ENCODE measurements at places on chromosomes 1 and 21. TPM values are rescaled to one million over a fixed set of nuclear protein-coding genes. Genes with fewer than 3 reads are reported as not detected.
A peak's percentile ranks its signal among the peaks of the same experiment; 100 is the strongest.

GRCh38 chr1:197519741-197520334 is 251.8 kb downstream of the CRB1 start:
- no peaks in the 10 kb centered on the region for H3K27me3 ChIP-seq
- H3K27ac ChIP-seq = no peak overlapping the region

SPTA1 gene
- not detected for total RNA-seq

BTG3 gene
- total RNA-seq = 21.1 TPM

DNA sequence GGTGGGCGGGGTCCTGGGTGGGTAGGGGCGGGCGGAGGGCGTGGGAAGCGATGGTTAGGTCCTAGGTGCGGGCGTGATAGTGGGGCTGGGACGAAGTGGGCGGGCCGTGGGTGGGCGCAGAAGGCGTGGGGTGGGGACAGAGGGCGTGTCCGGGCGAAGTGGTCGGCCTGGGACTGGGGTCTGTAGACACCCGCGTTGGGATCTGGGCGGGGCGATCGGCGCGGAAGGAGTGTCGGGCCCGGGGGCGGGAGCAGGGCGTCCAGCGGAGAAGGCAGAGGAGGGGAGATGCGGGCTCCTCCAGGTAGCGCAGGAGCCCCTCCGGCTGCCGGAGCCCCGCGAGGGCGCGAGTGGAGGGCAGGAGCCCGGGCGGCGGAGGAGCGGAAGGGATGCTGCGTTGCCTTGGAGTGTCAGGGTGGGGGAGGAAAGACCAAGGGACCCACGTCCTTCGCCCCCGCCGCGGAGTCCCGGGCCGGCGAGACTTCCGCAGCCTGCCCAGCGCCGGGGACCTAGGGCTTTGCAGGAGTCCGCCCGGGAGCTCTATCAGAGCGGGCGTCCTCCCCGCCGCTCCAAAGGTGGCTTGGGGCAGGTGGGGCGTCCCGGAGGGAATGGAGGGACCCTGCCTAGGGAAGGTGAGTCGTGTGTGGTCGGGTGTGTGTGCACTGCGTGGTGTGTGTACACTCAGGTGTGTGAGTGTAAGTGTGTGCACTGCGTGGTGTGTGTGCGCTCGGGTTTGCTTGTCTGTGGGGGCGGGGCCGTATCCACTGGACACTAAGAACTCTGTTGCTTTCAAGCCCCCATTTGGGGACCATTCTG is 27.0 kb upstream of the PRSS38 start:
- no peak overlapping the region for H3K27ac ChIP-seq
- peak overlapping the region; percentile 63 for H3K4me3 ChIP-seq
- peaks cover 6% of the 10 kb centered on the region for H3K4me1 ChIP-seq
- DNase-seq = peak; percentile 48
- no peaks in the 10 kb centered on the region for H3K27me3 ChIP-seq

DNA sequence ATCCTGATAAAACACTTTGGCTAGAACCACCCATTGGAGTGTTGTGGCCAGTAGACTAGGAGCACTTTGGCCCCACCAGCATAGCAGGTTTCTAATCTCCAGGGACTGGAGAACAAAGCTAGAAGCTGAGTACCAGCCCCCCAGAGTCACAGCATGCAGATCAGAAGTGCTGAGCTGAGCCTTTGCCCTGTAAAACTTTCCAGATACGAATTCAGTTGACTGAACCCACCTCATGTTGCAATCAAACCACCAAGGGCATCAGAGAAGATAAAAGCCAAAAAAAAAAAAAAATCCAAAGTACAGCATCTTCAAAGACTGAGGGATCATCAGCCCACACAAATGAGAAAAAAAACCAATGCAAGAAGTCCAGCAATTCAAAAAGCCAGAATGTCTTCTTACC is 8.7 kb upstream of the CD53 start:
- no peaks in the 10 kb centered on the region for H3K36me3 ChIP-seq
- no peak overlapping the region for H3K27ac ChIP-seq
- H3K27me3 ChIP-seq = peaks cover 8% of the 10 kb centered on the region
- DNase-seq = no peak

- H3K4me1 ChIP-seq = 0 out of 2 replicates have a peak, but pooled peaks cover 5% of the 10 kb centered on the region
- no peak for DNase-seq
- H3K4me3 ChIP-seq = no peak within 1 kb of the TSS
- no peaks in the 10 kb centered on the region for H3K27me3 ChIP-seq
- no peaks in the 10 kb centered on the region for H3K36me3 ChIP-seq
- H3K27ac ChIP-seq = no peak within 1 kb of the TSS
Measured at GRCh38 chr1:161238039-161238473, at the start of gene NR1I3. Gene NR1I3, minus strand, starts transcription at chr1:161238203. Its CDS starts 1,638 bp downstream, at chr1:161236565.

MCOLN2 gene
- total RNA-seq = 0.23 TPM

- no peaks in the 10 kb centered on the region for H3K4me1 ChIP-seq
- no peak overlapping the region for H3K4me3 ChIP-seq
- no peaks in the 10 kb centered on the region for H3K27me3 ChIP-seq
- H3K27ac ChIP-seq = no peak overlapping the region
- DNase-seq = no peak
Measured at GRCh38 chr1:195939844-195940243, 668.4 kb downstream of the KCNT2 start.

DNA sequence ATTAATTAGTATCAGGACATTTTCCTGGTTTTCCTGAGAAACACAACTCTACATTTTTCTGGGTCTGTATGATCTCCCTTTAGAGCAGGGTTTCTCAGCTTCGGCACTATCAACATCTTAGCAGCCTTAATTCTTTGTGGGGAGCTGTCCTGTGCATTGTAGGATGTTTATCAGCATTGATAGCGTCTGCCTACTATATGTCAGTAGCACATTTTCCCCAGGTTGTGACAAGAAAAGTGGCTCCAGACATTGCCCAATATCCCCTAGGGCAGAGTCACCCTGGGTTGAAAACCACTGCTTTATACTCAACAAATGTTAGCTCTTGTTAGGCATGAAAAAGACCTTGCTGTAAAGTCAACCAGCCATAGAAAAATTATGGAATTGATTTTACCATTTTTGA is 195.1 kb upstream of the FMN2 start:
- H3K4me3 ChIP-seq = no peak overlapping the region
- no peak for DNase-seq
- no peaks in the 10 kb centered on the region for H3K36me3 ChIP-seq
- no peak overlapping the region for H3K27ac ChIP-seq
- H3K27me3 ChIP-seq = no peaks in the 10 kb centered on the region
- H3K4me1 ChIP-seq = peaks cover 31% of the 10 kb centered on the region

KCNQ4 gene
- 0.81 TPM for total RNA-seq

DNA sequence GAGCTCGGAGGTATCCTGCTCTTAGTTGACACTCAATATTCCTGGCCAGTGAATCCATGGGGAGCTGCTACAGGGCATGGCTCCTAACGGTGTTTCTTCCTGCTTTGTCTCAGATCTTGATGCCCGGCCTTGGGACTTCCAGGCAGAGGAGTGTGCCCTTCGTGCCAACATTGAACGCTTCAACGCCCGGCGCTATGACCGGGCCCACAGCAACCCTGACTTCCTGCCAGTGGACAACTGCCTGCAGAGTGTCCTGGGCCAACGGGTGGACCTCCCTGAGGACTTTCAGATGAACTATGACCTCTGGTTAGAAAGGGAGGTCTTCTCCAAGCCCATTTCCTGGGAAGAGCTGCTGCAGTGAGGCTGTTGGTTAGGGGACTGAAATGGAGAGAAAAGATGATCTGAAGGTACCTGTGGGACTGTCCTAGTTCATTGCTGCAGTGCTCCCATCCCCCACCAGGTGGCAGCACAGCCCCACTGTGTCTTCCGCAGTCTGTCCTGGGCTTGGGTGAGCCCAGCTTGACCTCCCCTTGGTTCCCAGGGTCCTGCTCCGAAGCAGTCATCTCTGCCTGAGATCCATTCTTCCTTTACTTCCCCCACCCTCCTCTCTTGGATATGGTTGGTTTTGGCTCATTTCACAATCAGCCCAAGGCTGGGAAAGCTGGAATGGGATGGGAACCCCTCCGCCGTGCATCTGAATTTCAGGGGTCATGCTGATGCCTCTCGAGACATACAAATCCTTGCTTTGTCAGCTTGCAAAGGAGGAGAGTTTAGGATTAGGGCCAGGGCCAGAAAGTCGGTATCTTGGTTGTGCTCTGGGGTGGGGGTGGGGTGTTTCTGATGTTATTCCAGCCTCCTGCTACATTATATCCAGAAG is 16.7 kb downstream of the ALX3 start:
- H3K4me1 ChIP-seq = peaks cover 16% of the 10 kb centered on the region
- DNase-seq = peak; percentile 58
- no peak overlapping the region for H3K4me3 ChIP-seq
- H3K27me3 ChIP-seq = no peaks in the 10 kb centered on the region
- H3K27ac ChIP-seq = no peak overlapping the region
- peaks cover 58% of the 10 kb centered on the region for H3K36me3 ChIP-seq

- no peak overlapping the region for H3K27ac ChIP-seq
- no peaks in the 10 kb centered on the region for H3K27me3 ChIP-seq
- H3K4me3 ChIP-seq = no peak overlapping the region
- DNase-seq = no peak
- no peaks in the 10 kb centered on the region for H3K36me3 ChIP-seq
Measured at GRCh38 chr1:12302798-12303447, 73.1 kb downstream of the VPS13D start.

DNA sequence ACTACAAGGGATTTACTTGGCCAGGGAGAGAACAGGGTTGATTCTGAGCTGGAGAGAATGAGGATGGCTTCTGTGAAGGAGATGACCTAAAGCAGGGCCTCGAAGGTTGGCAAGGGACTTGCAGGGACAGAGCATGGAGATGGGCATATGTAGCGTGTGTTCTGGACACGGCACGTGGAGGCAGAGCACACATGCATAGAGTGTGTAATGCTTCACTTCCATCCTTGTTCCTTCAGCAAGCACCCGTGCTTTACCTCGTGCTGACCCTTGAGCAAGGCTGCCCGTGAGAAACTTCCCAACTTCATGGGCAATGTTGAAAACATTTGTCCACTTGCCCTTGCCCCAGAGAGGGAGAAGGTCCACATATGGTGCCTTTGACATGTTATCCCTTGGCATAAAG is 33.1 kb downstream of the NFIA start:
- DNase-seq = no peak
- H3K27me3 ChIP-seq = no peaks in the 10 kb centered on the region
- no peak overlapping the region for H3K4me3 ChIP-seq

GRCh38 chr1:160811147-160811546 is 15.2 kb downstream of the LY9 start:
- H3K4me1 ChIP-seq = peaks cover 24% of the 10 kb centered on the region
- H3K4me3 ChIP-seq = no peak overlapping the region
- no peaks in the 10 kb centered on the region for H3K36me3 ChIP-seq
- H3K27ac ChIP-seq = no peak overlapping the region
- no peak for DNase-seq

- H3K36me3 ChIP-seq = no peaks in the 10 kb centered on the region
- H3K4me3 ChIP-seq = no peak overlapping the region
- no peaks in the 10 kb centered on the region for H3K27me3 ChIP-seq
- DNase-seq = no peak
- no peaks in the 10 kb centered on the region for H3K4me1 ChIP-seq
Measured at GRCh38 chr1:184408580-184408979, 21.8 kb downstream of the C1orf21 start.

ATP1A4 gene
- not detected for total RNA-seq

KDM5B gene
- total RNA-seq = 99.8 TPM

DNA sequence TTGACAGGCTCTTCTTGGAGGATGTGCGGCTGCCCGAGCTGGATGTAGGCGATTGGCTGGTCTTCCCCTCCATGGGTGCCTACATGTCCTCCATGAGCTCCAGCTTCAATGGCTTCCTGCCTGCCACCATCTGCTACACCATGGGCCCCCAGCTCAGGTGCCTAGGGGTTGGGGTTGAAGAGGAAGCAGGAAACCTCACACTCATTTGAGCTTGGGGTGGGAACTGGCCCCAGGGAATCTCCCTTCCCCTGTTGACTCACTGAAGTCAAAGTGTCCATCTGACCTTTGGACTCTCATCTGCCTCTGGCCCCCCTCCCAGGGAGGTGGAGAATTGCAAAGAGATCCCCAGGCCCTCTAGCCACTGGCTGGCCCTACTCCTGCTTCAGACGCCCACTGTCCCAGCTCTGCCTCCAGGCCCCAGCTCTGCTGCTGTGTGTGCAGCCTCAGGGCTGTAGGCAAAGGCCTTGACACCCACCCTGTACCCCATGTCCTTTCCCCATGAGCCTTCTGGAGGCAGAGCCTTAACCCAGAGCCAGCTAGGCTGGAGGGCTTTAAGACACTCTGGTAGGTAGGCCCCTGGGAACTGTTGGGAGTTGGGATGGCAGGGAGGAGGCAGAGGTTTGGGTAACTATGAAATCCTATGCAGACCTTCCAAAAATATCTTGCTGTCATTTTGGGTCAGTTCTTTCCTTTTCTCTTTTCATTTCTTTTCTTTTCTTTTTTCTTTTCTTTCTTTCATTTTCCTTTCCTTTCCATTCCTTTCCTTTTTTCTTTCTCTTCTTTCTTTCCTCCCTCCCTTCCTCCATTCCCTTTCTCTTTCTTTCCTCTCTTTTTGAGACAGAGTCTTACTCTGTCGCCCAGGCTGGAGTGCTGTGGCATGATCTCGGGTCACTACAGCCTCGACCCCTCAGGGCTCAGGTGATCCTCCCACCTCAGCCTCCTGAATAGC is 66.9 kb upstream of the TINAGL1 start:
- peak; percentile 51 for DNase-seq
- H3K4me3 ChIP-seq = no peak overlapping the region
- peaks cover 34% of the 10 kb centered on the region for H3K4me1 ChIP-seq
- no peaks in the 10 kb centered on the region for H3K27me3 ChIP-seq
- H3K36me3 ChIP-seq = no peaks in the 10 kb centered on the region

- DNase-seq = peak; percentile 80
- H3K27ac ChIP-seq = peak overlapping the region; percentile 54
- peaks cover 58% of the 10 kb centered on the region for H3K4me1 ChIP-seq
- no peaks in the 10 kb centered on the region for H3K36me3 ChIP-seq
- no peaks in the 10 kb centered on the region for H3K27me3 ChIP-seq
Measured at GRCh38 chr1:182680901-182681567, 3.4 kb downstream of the RGS8 start.

- no peaks in the 10 kb centered on the region for H3K36me3 ChIP-seq
- DNase-seq = no peak
- H3K27ac ChIP-seq = no peak overlapping the region
- no peaks in the 10 kb centered on the region for H3K27me3 ChIP-seq
Measured at GRCh38 chr1:84916897-84917296, 23.9 kb upstream of the LPAR3 start.

DNA sequence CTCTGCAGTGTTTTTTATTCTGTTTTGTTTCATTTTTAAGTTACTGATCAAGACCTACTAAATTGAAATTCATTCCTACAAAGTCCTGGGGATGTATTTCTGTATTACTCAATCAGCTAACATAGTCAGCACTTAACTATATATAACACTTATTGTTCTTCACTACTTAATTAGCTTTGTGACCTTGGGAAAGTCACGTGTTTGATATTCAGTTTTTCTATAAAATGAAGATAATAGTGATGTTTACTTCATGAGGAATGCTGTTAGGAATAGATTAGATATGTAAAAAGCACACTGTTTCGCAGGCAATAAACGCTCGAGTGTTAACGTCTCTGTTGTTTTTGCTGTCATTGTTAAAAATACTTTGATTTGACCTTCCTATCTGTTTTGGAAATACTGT is 44.6 kb downstream of the CTTNBP2NL start:
- no peaks in the 10 kb centered on the region for H3K27me3 ChIP-seq
- no peak overlapping the region for H3K27ac ChIP-seq

KLHDC8A gene
- total RNA-seq = not detected

- H3K4me3 ChIP-seq = no peak overlapping the region
- DNase-seq = no peak
- H3K36me3 ChIP-seq = no peaks in the 10 kb centered on the region
Measured at GRCh38 chr21:46000182-46000730, 18.7 kb downstream of the COL6A1 start.

GRCh38 chr1:24850328-24850920 is 79.7 kb downstream of the RUNX3 start:
- no peaks in the 10 kb centered on the region for H3K27me3 ChIP-seq
- H3K27ac ChIP-seq = no peak overlapping the region
- no peaks in the 10 kb centered on the region for H3K4me1 ChIP-seq
- DNase-seq = no peak
